Colonic mucosa (tissue), 4 donors: ENCODE measurements at places on chromosomes 2 and 18. TPM values are rescaled to one million over a fixed set of nuclear protein-coding genes. Genes with fewer than 3 reads are reported as not detected.

Gene PRKRA
- total RNA-seq: 34.0 TPM

Gene HOXD11
- total RNA-seq: 0.25 TPM

Gene APCDD1
- total RNA-seq: 5.6 TPM

Gene HOXD13
- total RNA-seq: 0.77 TPM

Gene ANKRD62
- total RNA-seq: 0.40 TPM

DNA sequence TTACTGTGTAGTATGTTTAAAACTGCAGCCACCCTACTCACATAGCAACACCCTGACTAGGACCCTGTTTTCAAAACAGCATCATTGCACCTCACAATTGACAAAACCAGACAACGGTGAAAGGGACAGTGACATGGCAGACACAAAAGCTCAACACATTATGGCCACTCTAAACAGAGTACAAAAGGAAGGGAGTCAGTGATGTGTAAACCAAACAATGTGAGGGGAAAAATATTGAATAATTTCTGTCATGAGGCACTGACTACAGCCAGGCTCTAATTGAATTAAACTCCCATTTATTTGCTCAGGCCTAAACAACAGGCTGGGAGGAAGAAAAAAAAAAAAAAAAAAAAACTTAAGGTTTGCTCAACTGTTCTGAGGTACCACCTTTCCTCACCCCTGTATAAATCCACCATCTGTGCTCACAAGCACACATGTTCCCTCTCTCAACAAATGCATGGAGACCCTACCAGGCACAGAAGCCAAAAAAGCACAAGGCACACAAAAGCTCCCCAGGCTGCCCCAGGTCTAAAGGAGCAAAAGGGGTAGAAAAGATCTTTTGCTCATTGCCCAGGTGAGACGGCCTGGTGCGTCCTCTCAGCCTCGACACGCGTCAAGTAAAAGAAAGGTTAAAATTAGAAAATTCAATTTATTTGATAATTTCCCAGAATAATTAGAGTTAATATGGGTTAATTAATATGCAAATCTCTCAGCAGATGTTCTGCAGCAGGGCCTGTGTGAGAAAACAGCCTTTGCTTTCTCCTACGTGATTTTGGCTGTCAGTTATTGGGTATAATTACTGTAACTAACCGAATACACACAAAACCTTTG, 80.9 kb downstream of the ZEB2 start:
- H3K27me3 ChIP-seq: no peaks in the 10 kb centered on the region
- H3K4me3 ChIP-seq: no peak overlapping the region
- no peaks in the 10 kb centered on the region for H3K36me3 ChIP-seq
- H3K4me1 ChIP-seq: no peaks in the 10 kb centered on the region

- H3K27ac ChIP-seq: no peak overlapping the region
- no peaks in the 10 kb centered on the region for H3K36me3 ChIP-seq
- no peak overlapping the region for H3K4me3 ChIP-seq
- no peaks in the 10 kb centered on the region for H3K27me3 ChIP-seq
These were observed 54.1 kb downstream of the CPO start for GRCh38 chr2:206993396-206993911.

DNA sequence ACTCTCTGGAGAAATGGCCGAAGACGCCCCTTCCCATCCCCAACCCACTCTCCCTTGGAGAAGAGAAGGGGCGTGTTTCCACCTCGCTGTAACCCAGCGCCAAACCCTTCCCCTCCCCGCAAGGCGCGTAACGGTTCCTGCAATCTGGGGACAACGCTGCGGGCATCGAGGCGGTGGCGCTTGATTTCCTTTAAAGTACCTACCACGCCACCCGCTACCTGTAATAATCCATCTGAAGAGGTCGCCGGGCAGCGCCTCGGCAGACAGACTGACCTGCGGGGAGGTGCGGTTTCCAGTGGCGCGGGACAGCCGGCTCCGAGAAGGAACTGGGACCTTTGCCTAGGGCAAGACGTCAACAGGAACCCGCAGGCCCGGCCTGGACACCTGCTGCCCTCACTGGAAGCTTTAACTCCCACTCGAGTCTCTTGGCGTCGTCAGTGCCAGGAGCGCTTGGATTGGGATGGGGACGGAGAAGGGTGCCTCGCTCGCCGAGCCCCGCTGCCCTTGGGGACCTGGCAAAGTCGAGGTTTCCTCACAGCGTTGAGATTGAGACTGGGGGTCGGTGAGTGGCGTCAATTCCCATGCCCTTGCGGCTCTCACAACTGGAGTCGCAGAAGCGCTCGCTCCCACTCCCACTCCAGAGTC, at the start of gene CYP1B1:
CYP1B1 (minus strand) TSS at position 645 of the 645 bp plus-strand sequence. CDS start 763 bp downstream, outside the sequence.
- H3K4me1 ChIP-seq: peaks cover 11% of the 10 kb centered on the region
- peaks cover 38% of the 10 kb centered on the region for H3K27me3 ChIP-seq
- H3K27ac ChIP-seq: peak within 1 kb of the TSS; percentile 72
- DNase-seq: peak; percentile 24
- H3K36me3 ChIP-seq: no peaks in the 10 kb centered on the region
- H3K4me3 ChIP-seq: peak within 1 kb of the TSS; percentile 60

- H3K4me3 ChIP-seq: no peak overlapping the region
- H3K27me3 ChIP-seq: no peaks in the 10 kb centered on the region
- no peak overlapping the region for H3K27ac ChIP-seq
- H3K36me3 ChIP-seq: no peaks in the 10 kb centered on the region
These were observed 61.4 kb upstream of the ACSL3 start for GRCh38 chr2:222799262-222799918.

DNA sequence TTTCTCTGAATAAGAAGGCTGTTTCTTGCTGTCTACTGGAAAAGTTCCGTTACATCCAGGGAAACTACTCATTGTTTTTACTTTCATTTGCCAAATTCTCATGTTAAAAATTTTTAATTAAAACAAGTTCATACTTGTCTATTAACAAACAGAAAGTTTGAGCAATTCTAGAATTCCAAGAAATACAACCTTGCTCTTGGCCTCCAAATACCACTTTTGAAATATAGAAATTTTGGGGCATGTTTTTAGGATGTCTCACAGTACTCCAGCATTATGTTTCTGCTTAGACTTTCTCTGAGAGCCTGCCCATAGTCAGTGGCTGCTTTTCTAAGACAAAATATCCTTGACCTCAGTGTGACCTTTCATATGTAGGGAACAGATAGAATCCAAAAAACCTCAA, 228.7 kb upstream of the RND3 start:
- no peaks in the 10 kb centered on the region for H3K4me1 ChIP-seq
- no peak overlapping the region for H3K27ac ChIP-seq
- H3K4me3 ChIP-seq: no peak overlapping the region
- no peaks in the 10 kb centered on the region for H3K27me3 ChIP-seq

DNA sequence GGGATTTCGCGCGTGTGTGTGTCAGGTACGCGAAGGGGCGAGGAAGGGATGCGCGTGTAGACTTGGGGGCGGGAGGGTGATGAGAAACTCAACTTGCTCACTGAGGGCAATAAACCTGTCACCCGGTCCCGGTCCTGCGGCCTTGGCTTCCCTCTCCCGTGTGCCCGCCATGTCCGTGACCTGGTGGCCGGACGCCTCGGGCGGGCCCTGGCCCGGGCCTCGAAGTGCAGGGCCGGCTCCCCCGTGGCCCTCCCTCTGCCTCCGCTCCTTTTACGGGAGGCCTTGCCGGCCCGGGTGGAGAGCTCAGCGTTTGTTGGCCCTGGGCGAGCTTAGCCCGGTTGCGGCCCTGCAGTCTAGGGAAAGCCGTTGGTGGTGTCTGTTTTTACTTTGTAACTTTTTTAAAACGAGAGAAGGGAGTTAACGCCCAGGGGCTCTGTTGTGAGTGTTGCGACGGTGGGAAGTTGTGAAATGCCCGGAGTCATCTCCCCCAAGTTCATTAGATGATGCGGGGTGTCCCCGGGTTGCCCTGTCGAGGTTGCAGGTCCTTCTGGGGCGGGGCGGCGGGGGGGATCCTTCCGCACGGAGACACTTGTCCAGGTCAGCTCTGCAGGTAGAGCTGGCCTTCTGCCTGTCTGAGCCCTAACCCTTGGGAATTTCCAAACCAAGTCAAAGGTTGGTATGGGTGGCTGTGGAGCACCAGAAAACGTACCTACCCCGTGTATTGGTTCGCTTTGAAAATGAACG, 883 bp downstream of the SMCHD1 start:
- H3K36me3 ChIP-seq: no peaks in the 10 kb centered on the region
- H3K4me1 ChIP-seq: peaks cover 13% of the 10 kb centered on the region
- peak overlapping the region; percentile 97 for H3K27ac ChIP-seq
- no peaks in the 10 kb centered on the region for H3K27me3 ChIP-seq
- H3K4me3 ChIP-seq: peak overlapping the region; percentile 86

GRCh38 chr18:23209796-23210195, 74.5 kb downstream of the CABLES1 start:
- no peak overlapping the region for H3K27ac ChIP-seq
- no peaks in the 10 kb centered on the region for H3K27me3 ChIP-seq
- no peak for DNase-seq
- H3K36me3 ChIP-seq: no peaks in the 10 kb centered on the region

GRCh38 chr2:15554525-15555218, 6.5 kb downstream of the NBAS start:
- DNase-seq: no peak
- no peaks in the 10 kb centered on the region for H3K27me3 ChIP-seq
- no peak overlapping the region for H3K27ac ChIP-seq
- H3K36me3 ChIP-seq: no peaks in the 10 kb centered on the region

DNA sequence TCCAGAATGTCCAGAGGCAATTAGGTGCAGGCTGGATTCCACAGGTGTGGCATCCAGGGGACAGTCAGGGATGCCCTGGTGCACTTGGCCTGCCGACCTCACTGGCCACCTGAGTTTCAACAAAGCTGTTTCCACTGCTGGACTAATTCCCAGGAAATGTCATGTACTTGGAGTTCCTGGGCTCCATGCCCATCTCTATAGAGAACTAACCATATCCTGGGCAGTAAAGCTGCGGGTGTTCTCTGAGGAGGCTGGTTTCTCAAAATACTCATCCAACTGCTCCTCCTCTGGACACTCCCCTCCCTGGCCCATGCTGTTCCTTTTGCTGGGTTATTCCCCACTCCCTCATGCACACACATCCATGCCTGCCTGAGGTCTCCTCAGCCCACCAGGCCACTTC, 161.9 kb upstream of the SKOR2 start:
- no peak overlapping the region for H3K4me3 ChIP-seq
- H3K36me3 ChIP-seq: no peaks in the 10 kb centered on the region
- no peaks in the 10 kb centered on the region for H3K27me3 ChIP-seq
- DNase-seq: no peak
